Pancreas (tissue), 10 donors: ENCODE measurements at places on chromosomes 5 and 9. TPM values are rescaled to one million over a fixed set of nuclear protein-coding genes. Genes with fewer than 3 reads are reported as not detected.

The SLC36A3 gene
- total RNA-seq = not detected

DNA sequence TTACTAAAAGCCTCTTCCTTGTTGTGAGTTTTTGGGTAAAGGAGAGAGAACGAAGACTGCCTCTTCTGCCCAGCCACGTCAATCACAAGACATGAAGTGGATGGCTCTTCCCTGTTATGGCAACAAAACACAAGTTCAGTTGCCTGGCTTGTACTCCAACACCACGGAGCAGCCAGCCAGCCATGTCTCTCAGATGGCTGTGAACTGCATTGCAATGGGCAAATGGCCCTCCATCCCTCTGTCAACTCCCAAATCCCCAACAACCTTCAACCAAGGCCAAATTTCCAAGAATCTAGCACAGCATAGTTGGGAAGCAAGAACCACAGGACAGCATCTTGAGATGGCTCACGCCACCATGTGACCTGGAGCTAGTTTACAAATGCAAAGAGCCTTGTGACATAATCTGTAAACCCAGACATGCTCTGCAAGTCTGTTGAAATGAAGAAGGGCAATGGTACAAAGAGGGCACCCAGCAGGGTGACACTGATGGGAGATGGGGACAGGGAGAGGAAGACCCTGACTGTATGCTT lies 53.9 kb downstream of the ZNF366 start:
- H3K4me3 ChIP-seq = no peak overlapping the region
- peak overlapping the region; percentile 48 for H3K27ac ChIP-seq
- no peaks in the 10 kb centered on the region for H3K27me3 ChIP-seq
- DNase-seq = no peak
- no peaks in the 10 kb centered on the region for H3K36me3 ChIP-seq

The C9orf153 gene
- total RNA-seq = not detected

GRCh38 chr9:99057665-99058625 lies 47.0 kb upstream of the TGFBR1 start:
- H3K36me3 ChIP-seq = no peaks in the 10 kb centered on the region
- no peaks in the 10 kb centered on the region for H3K27me3 ChIP-seq
- no peak overlapping the region for H3K4me3 ChIP-seq
- DNase-seq = no peak
- peaks cover 13% of the 10 kb centered on the region for H3K4me1 ChIP-seq

The SMIM33 gene
- not detected for total RNA-seq

GRCh38 chr9:3629495-3629894 lies 103.7 kb upstream of the RFX3 start:
- no peaks in the 10 kb centered on the region for H3K27me3 ChIP-seq
- DNase-seq = no peak
- no peaks in the 10 kb centered on the region for H3K36me3 ChIP-seq

DNA sequence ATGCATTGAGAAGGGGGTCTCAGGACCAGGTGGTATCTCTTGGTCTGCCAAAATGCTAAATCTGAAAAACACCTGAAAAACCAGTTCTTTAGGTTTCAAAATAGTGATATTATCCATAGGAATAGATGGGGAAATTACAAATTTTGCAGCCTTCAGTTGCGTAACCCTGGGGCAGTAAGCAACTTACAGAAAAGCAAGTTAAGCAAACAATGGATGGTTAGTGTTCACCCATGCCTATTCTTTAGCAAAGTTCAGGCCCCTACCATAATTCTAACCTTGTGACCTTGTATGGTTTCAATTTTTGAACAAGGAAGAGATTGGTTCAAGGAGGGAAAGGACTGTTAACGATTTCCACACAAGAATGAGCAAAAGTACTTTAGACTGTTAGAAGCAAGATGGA lies 24.5 kb downstream of the GLRX start:
- DNase-seq = no peak
- H3K27me3 ChIP-seq = no peaks in the 10 kb centered on the region
- no peaks in the 10 kb centered on the region for H3K36me3 ChIP-seq
- H3K4me1 ChIP-seq = peaks cover 9% of the 10 kb centered on the region
- H3K27ac ChIP-seq = no peak overlapping the region
- no peak overlapping the region for H3K4me3 ChIP-seq

The PCDHB15 gene
- total RNA-seq = 2.1 TPM

The INSL4 gene
- total RNA-seq = not detected

GRCh38 chr5:97388794-97389193 lies 205.7 kb upstream of the RIOK2 start:
- no peak for DNase-seq
- no peak overlapping the region for H3K4me3 ChIP-seq
- H3K36me3 ChIP-seq = no peaks in the 10 kb centered on the region
- H3K27me3 ChIP-seq = no peaks in the 10 kb centered on the region
- no peak overlapping the region for H3K27ac ChIP-seq
- H3K4me1 ChIP-seq = no peaks in the 10 kb centered on the region

GRCh38 chr5:113450462-113450861 lies 15.7 kb upstream of the TSSK1B start:
- peaks cover 4% of the 10 kb centered on the region for H3K4me1 ChIP-seq
- H3K27ac ChIP-seq = no peak overlapping the region
- no peaks in the 10 kb centered on the region for H3K36me3 ChIP-seq

The ARHGEF39 gene
- total RNA-seq = 1.2 TPM

DNA sequence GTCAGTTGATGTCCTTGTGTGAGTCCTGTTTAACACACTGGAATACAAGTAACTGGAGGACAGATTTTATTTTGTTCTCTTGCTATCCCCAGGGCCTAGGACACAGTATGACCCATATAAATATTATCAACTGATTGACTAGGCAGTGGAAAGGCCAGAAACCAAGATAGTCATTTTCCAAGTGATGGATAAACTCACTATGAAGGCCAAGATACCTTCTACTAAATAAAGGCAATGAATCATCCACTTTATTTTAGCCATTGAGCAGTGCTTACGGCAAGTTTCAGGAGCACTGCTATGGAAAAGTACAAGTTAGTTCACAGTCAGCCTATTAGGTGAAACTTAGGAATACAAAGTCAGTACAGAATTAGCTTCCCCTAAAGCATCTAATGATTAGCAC lies 153.2 kb downstream of the SEMA5A start:
- no peak overlapping the region for H3K27ac ChIP-seq
- H3K4me3 ChIP-seq = no peak overlapping the region
- no peaks in the 10 kb centered on the region for H3K36me3 ChIP-seq
- no peak for DNase-seq
- no peaks in the 10 kb centered on the region for H3K27me3 ChIP-seq

GRCh38 chr5:122263352-122264030 lies 48.5 kb upstream of the SNCAIP start:
- no peak for DNase-seq
- no peaks in the 10 kb centered on the region for H3K36me3 ChIP-seq
- no peaks in the 10 kb centered on the region for H3K27me3 ChIP-seq
- no peak overlapping the region for H3K4me3 ChIP-seq

DNA sequence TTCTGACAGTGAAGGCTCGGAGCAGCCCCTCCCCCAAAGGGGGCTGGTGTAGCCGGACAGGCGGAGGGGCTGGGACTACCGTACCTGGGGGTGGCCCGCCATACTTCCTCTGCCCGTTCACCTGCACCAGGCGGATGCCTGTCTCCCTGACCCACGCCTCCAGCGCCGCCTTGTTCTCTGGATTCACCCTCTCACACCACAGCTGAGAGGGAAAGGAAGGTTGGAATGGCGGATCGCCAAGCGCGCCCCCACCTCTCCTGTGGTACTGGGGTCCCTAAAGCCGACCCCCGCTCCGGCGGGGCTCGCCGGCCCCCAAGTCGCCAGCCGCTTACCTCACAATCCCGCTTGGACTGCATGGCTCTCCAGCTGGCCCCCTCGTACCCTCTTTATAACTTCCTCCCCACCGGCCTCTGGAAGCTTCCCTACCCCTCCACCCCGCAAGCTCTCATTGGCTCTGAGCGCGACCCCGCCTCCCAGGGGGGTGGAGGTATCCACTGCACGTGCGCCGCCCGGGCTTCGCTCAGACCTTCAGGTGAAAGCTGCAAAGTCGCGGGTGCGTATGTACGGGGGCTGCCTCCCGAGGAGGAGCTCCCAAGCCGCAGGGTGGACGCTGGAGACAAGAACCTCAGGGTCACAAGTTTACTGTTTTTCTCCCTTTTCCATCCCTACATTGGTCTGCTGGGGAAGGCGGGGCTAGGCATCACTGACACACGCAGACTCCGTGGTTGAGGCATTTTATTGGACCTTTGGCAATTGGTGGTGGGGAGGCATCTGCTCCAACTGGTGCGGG lies at the start of gene DND1:
Gene DND1 (minus strand): TSS at position 390 of the 790 bp plus-strand sequence. CDS start 34 bp downstream, at position 356.
- H3K36me3 ChIP-seq = peaks cover 54% of the 10 kb centered on the region
- H3K27me3 ChIP-seq = no peaks in the 10 kb centered on the region
- H3K4me3 ChIP-seq = no peak within 1 kb of the TSS
- no peaks in the 10 kb centered on the region for H3K4me1 ChIP-seq
- DNase-seq = no peak
- no peak within 1 kb of the TSS for H3K27ac ChIP-seq

The RFX3 gene
- 5.9 TPM for total RNA-seq

- H3K4me3 ChIP-seq = no peak overlapping the region
- H3K27me3 ChIP-seq = no peaks in the 10 kb centered on the region
- DNase-seq = no peak
- no peaks in the 10 kb centered on the region for H3K4me1 ChIP-seq
- no peaks in the 10 kb centered on the region for H3K36me3 ChIP-seq
These were observed 105.2 kb downstream of the TRIM32 start for GRCh38 chr9:116792271-116792670.

The PCDHA10 gene
- 1.6 TPM for total RNA-seq

The BRD8 gene
- 29.8 TPM for total RNA-seq

DNA sequence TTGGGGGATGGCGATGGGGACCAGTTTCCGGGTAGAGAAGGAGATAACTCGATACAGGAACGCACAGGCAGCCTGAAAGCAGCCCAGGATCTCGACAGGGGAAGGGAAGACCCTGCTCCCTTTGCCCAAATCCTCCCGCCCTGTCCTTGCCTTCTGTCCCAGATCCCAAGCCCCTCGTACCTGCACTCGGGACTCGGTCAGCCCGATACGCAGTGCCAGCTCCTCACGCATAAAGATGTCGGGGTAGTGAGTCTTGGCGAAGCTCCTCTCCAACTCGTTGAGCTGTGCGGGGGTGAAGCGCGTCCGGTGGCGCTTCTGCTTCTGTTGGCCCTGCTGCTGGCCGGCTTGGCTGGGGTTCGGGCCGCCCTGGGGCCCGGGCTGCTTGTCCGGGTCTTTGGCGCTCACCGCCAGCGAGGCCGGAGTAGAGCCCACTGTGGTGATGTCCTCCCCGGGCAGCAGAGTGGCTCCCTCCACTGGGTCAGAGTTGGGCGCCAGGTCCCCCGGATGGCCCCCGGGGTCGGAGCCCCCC lies 1.8 kb downstream of the OTP start:
- H3K4me3 ChIP-seq = no peak overlapping the region
- DNase-seq = no peak
- H3K27me3 ChIP-seq = peaks cover 86% of the 10 kb centered on the region
- H3K36me3 ChIP-seq = no peaks in the 10 kb centered on the region
- H3K27ac ChIP-seq = no peak overlapping the region
- no peaks in the 10 kb centered on the region for H3K4me1 ChIP-seq

GRCh38 chr5:80668016-80668969 lies 13.5 kb upstream of the DHFR start:
- no peaks in the 10 kb centered on the region for H3K27me3 ChIP-seq
- H3K27ac ChIP-seq = no peak overlapping the region
- no peak overlapping the region for H3K4me3 ChIP-seq
- H3K36me3 ChIP-seq = peaks cover 3% of the 10 kb centered on the region
- no peak for DNase-seq

- no peaks in the 10 kb centered on the region for H3K4me1 ChIP-seq
- H3K27me3 ChIP-seq = peaks cover 3% of the 10 kb centered on the region
These were observed 68.6 kb upstream of the TBCA start for GRCh38 chr5:77844623-77845323.

- DNase-seq = peak; percentile 41
- H3K36me3 ChIP-seq = no peaks in the 10 kb centered on the region
- peaks cover 18% of the 10 kb centered on the region for H3K4me1 ChIP-seq
- H3K27me3 ChIP-seq = no peaks in the 10 kb centered on the region
These were observed 61.2 kb downstream of the ELL2 start for GRCh38 chr5:95900383-95900958.

GRCh38 chr5:55547781-55548180 lies 13.0 kb upstream of the PLPP1 start:
- H3K27ac ChIP-seq = no peak overlapping the region
- H3K27me3 ChIP-seq = no peaks in the 10 kb centered on the region
- no peaks in the 10 kb centered on the region for H3K4me1 ChIP-seq
- no peak for DNase-seq

DNA sequence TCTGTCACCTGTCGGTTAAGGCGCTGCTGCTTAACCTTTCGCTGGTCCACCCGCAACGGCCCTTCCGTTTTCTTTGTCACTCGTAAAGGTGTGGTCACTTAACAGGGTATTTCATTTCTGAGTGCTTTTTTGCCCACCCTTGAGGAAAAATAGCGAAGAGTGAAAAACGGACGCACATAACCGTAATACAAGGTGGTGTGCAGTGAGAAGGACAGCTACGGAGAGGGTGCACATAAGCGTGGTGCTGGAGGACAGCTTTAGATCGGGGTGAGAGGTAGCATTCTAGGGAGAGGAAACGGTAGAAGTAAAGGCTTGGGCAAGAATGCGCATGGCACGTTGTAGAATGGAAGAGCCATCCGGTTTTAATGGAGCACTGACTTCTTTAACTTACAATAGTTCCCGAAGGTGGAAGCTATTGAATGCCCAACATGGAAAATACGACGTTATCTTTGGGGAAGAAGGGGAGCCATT lies 761 bp downstream of the CCT5 start:
- peak overlapping the region; percentile 97 for H3K4me3 ChIP-seq
- H3K27ac ChIP-seq = peak overlapping the region; percentile 92
- peaks cover 4% of the 10 kb centered on the region for H3K36me3 ChIP-seq
- H3K27me3 ChIP-seq = no peaks in the 10 kb centered on the region
- H3K4me1 ChIP-seq = peaks cover 19% of the 10 kb centered on the region
- no peak for DNase-seq

The C1QTNF2 gene
- total RNA-seq = 0.09 TPM

DNA sequence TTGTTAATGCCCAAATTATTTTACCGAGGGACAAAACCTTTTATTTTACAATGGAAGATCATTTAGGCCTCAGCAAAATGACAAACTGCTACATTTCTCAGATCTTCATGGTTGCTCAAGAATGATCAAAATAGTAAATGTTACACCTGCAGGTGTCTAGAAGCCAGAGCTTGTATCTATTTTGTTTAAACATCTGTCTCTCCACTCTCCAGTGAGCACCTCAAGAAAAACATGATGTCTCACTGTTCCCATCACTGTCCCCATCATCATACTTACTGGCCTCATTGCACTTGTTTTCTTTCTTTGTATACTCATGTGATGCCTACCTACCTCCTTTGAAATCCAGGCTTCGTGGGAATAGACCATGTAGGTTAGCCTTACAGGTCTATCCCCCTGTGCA lies 149.6 kb downstream of the TTLL11 start:
- H3K36me3 ChIP-seq = no peaks in the 10 kb centered on the region
- DNase-seq = no peak
- no peaks in the 10 kb centered on the region for H3K4me1 ChIP-seq
- H3K27me3 ChIP-seq = no peaks in the 10 kb centered on the region
- H3K4me3 ChIP-seq = no peak overlapping the region
- no peak overlapping the region for H3K27ac ChIP-seq

The FBP2 gene
- 0.46 TPM for total RNA-seq

The DBH gene
- not detected for total RNA-seq

DNA sequence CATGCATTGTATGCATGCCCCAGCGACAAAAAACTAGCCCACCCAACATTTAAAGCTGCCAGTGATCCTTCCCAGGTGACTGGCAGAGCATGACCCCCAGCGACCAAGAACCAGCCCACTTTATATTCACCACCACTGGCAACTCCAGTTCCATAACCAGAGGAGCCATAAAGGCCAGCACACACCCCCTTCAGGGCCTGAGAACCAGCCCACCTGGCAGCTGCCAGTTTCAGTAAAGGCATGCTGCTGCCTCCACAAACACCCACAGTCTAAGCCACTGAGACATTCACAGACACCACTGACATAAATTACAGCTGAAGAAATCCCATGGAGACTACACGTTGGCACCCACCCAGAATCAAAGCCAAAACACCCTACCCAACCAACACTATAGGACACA lies 46.9 kb upstream of the RGS7BP start:
- no peaks in the 10 kb centered on the region for H3K27me3 ChIP-seq
- H3K36me3 ChIP-seq = no peaks in the 10 kb centered on the region
- no peak overlapping the region for H3K27ac ChIP-seq
- no peak for DNase-seq
- H3K4me3 ChIP-seq = no peak overlapping the region
